ENCODE measurements at places on chromosomes 6 and 20.
A peak's percentile ranks its signal among the peaks of the same experiment; 100 is the strongest.

- peak; percentile 39 for DNase-seq
These were observed 55.9 kb upstream of the RREB1 start for GRCh38 chr6:7051780-7052442.

GRCh38 chr6:156884306-156884705 lies 107.1 kb downstream of the ARID1B start:
- DNase-seq: no peak

DNA sequence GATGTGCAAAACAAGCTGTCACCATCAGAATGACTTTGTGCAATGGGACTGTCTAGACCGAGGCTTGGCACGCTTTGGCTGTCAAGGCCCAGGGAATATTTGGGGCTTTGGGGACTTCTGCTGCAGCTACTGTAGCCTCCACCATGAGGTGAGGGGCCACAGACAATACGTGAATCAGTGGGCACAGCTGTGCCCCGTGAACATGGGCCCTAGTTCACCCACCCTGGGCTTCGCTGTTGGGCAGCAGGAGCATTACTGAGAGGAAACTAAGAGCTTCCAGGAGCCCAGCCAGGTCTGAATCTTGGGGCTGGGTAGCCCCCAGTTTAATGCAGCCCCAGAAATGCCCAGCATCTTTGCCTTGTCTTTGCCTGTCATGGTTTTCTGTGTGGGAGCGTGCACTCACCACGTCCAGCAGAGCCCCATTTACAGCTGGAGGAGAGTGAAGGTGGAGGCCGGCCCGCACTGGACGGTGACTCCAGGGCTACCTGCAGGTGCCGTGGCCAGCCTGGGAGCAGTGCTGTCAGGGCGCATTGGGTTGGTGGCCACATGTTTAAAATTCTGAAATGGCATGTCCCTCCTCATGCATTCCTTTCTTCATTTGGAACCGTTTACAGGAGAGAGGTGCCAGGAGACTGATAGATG lies 34.7 kb downstream of the DUSP22 start:
- DNase-seq: no peak

- peak; percentile 82 for DNase-seq
These were observed 532 bp upstream of the PM20D2 start for GRCh38 chr6:89145091-89145955.

GRCh38 chr6:75224303-75224926 lies 18.6 kb upstream of the COL12A1 start:
- DNase-seq: no peak

DNA sequence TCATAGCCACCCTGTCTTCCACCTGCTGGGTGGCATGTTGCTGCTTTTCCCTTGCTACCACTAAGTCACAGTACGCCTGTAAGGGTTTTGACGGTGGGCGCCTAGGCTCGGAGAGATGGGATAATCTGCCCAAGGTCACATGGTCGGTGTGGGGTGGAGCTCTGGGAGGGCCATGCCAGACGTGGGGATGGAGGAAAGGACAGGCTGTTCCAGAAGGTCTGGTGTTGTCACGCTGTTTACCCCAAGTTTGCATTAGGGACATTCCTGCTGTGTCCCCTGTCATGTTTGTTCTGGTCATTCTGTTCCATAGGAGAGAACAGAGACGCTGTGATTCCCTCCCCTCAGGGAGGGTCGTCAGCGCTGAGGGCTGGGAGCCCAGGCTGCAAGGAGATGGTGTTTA lies 16.1 kb downstream of the IP6K3 start:
- DNase-seq: no peak

DNA sequence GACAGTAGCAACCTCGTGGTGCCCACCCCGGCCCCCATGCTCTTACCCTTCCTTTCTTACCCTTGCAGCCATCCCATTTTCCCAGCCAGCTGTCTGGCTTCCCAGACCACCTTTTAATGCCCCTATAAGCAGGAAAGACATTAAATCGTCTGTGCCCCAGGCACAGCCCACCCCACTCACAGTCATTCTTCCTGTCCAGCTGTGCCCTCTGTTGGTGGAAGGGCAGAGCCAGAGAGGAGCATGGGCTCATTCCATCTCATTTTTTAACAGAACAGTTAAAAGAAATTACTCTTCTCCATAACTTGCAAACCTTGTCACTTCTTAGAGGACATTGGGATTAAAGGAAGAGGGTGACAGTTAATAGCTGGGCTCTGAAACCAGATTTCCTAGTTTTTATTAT lies 240.5 kb downstream of the NRN1 start:
- DNase-seq: no peak

DNA sequence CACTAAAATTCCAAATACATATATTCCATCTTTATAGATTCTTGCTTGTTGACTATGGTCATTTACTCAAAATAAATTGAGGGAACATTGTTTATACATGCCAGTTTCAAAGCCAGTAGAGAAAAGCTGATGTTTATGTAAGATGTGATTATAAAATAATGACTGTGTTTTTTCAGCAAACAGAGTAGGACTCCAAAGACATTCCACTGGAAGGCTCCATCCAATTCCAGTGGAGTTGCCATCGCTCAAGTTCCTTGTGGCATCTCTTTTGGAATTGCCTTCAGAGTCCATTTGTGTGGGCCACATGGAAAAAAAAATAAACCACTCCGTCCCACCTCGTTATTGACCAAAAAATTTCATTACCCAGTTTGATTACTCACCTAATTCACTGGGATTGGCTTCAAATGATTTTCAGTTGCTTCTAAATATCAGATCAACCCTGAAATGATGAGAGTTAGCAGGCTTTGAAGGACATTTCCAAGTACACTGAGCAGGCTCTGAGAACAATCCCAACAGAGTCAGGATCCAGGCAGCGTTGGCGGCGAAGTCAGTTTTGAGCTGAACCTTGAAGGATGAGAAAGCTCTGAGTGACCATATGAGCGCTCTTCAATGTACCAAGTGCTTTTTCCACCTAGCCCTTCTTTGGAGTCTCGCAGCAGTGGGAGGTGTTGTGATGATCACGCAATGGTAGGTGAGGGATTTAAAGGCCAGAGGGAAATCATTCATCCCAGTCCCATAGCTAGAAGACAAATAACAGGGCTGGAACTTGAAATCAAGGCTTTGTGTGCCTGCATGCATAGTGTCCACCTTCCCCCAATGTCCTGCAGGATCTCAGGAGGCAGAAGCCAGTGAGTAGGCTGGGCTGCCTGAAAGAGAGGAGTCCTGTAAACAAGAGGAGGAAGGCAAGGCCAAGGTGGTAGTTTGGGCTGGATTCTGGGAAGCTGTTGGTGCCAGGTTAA lies 281.7 kb downstream of the CDC5L start:
- no peak for DNase-seq

DNA sequence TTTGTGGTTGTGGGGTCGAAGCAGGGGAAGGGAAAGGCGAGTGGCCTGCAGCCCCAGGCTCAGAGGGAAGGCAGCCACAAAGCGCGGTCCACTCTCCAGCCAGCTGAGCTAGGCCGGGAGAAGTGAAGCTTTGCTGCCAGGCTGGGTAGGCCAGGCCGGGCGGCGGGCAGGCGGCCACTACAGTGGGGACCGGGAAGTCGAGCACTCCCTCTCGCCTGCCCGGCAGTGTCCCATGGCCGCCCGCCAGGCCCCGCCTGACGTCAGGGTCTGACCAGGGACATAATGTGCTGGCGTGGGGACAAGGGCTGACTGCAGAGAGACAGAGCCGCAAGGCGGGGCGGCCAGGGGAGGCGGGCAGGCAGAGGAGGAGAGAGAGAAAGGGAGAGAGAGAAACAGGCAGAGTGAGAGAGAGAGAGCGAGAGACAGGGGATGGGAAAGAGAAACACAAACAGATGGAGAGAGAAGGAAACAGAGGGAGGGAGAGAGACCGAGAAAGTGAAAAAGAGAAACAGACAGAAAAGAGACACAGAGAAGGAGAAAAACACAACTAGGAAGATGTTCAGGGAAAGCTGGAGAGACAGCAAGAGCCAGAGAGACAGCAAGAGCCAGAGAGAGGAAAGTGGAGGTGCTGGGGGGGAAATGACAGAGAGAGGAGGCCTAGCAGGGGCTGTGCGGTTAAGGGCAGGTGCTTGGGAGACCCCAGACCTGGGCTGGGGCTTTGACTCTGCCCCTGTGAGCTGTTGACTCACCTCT lies 94.5 kb upstream of the PTPN1 start:
- no peak for DNase-seq

Measured in NCI-H1694 treated with DMSO at 0.1 percent for 48 hours (cell line).